ENCODE measurements at places on chromosomes 2 and 18. TPM values are rescaled to one million over a fixed set of nuclear protein-coding genes. Genes with fewer than 3 reads are reported as not detected.

Gene METTL8
- total RNA-seq = 18.5 TPM

Gene KCMF1
- total RNA-seq = 63.6 TPM

Gene KCNG3
- not detected for total RNA-seq

Gene FSHR
- not detected for total RNA-seq

Gene MSTN
- 0.10 TPM for total RNA-seq

Gene PAX8
- total RNA-seq = 0.21 TPM

Gene MAPK4
- not detected for total RNA-seq

Gene ARMC9
- 0.73 TPM for total RNA-seq

Gene ABCG8
- total RNA-seq = not detected

Gene SP5
- total RNA-seq = not detected

Gene STRN
- 29.2 TPM for total RNA-seq

Gene REG3G
- not detected for total RNA-seq

Gene ADAM23
- total RNA-seq = 16.4 TPM

Gene ALK
- total RNA-seq = not detected

Gene COLEC11
- not detected for total RNA-seq

Gene SH3BP4
- 0.94 TPM for total RNA-seq

Gene SERPINB5
- not detected for total RNA-seq

Gene TMEM200C
- total RNA-seq = not detected

Gene VIL1
- 6.2 TPM for total RNA-seq

Gene RUFY4
- 0.77 TPM for total RNA-seq

Gene FAM237A
- total RNA-seq = not detected

Gene PIK3C3
- total RNA-seq = 57.4 TPM

Gene PROM2
- 0.77 TPM for total RNA-seq

Gene GAREM1
- total RNA-seq = 0.10 TPM

Gene DTNA
- not detected for total RNA-seq

Gene ANKRD62
- not detected for total RNA-seq

Gene CSRNP3
- not detected for total RNA-seq

Gene SCN2A
- total RNA-seq = 0.07 TPM

Gene UBXN4
- 138 TPM for total RNA-seq

Gene NEU2
- not detected for total RNA-seq

Gene EGR4
- total RNA-seq = 0.70 TPM

Gene KIDINS220
- 33.2 TPM for total RNA-seq

Gene CYS1
- not detected for total RNA-seq

Gene AGXT
- not detected for total RNA-seq

Gene LIPT1
- 9.7 TPM for total RNA-seq

Gene GPC1
- 1.5 TPM for total RNA-seq

Gene MTIF2
- 16.8 TPM for total RNA-seq

Gene FOXD4L1
- not detected for total RNA-seq

Gene IGFBP5
- not detected for total RNA-seq

Gene SERPINB4
- not detected for total RNA-seq

Gene OXER1
- total RNA-seq = 0.25 TPM

Gene DYTN
- total RNA-seq = 0.23 TPM

Gene C2orf74
- 4.9 TPM for total RNA-seq

Gene TSN
- 55.9 TPM for total RNA-seq

Gene MAP3K2
- 91.0 TPM for total RNA-seq

Gene NOL4
- total RNA-seq = not detected

Gene CHRNG
- total RNA-seq = not detected

Gene SLC14A1
- total RNA-seq = 8.0 TPM
